ENCODE measurements at places on chromosomes 1 and 21.
A peak's percentile ranks its signal among the peaks of the same experiment; 100 is the strongest.

DNA sequence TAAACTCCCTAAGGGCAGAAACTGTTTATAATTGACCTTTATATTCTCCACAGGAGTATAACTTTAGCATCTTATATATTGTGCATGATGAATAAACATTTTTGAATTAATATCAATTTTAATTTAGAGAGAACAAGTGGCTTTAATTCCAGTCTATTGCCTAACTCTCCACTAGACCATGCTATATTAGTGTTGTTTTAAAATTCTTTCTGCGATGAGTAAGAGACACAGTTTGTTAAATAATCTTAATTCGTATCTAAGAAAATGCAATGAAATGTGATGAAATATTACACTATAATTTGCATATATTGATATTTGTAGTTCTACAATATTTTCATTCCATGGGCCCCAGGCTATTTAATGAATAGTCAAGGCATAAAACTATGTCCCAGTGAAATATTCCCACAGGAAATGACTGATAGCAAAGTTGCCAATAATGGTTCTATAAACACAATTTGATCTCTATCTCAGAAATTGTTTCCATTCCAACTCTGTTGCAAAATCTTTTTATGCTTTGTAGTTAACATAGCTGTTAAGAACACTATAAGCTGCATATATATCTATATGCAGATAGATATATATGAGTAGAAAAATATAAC lies 2.9 kb upstream of the SYDE2 start:
- no peak for DNase-seq

DNA sequence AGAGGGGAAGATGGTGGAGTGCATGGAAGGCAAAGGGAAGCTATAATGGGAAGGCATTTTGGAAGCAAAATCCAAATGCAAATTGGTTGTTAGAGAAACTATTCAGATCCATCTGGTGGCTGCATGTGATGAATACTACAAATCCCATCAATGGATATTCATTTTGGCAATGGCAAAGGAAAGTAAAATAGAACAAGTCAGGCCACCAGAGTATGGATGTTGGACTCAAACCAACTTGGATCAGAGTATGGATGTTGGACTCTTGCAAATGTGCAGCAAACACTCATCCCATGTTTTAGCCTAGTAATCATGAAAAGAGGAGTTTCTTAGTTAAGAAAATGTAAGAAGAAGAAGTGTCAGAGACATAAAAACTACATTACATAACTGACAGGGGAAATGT lies 289.6 kb upstream of the DAB1 start:
- DNase-seq: no peak

GRCh38 chr21:17777072-17777765 lies 41.9 kb downstream of the C21orf91 start:
- DNase-seq: no peak

GRCh38 chr1:114338191-114338890 lies 172.7 kb downstream of the TRIM33 start:
- no peak for DNase-seq

DNA sequence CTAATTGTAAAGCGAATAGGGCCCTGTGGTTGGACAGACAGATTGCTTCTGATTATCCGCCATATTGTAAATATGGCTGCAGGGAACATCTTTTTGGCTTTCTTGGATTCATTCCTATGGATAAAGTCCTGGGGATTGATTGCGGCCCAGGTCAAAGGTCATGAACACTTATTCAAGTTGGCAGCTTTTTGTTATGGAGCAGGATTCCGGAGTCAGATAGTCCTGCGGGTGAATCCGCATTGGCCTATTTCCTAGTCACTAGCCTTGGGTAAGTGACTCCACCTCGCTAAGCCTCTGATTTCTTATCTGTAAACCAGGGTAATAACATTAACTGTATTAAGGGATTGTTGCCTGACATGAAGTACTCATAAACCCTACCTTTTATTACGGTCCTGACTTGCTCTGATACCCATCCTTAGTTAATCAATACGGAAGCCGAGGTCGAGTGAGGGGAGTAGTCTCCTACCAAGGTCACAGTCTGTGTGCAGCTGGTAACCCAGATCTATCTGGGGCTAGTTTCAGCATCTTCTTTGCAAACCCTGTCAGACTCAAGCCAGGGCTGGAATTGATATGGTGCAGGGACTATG lies 31.7 kb downstream of the EDN2 start:
- DNase-seq: no peak

DNA sequence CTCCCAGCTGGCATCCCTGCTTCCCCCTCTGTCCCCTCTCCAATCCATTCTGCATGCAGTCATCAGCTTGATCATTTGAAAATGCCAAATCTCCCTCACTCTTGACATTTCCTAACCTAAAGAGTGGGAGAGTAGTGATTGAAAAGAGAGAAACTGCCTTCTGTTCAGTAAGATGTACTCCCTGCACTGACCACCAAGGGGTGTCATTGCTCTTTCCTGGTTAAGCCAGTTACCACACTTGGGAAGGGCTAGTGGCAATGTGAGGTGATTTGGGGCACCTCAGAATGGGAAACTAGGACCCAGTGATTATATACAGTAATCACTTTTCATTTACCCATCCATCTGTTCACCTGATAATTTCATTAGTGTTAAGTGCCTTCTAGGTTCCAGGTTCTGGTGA lies 6.9 kb upstream of the TMEM269 start:
- DNase-seq: no peak

GRCh38 chr1:150511551-150511950 lies 3.6 kb downstream of the ECM1 start:
- no peak for DNase-seq

GRCh38 chr1:244196571-244197285 lies 145.6 kb downstream of the ZBTB18 start:
- DNase-seq: no peak

- DNase-seq: peak; percentile 44
These were observed 31.3 kb downstream of the NCMAP start for GRCh38 chr1:24586970-24587820.

- no peak for DNase-seq
These were observed 57.2 kb downstream of the TNFSF4 start for GRCh38 chr1:173149887-173150286.

- no peak for DNase-seq
These were observed 11.0 kb downstream of the EVA1C start for GRCh38 chr21:32423320-32424190.

DNA sequence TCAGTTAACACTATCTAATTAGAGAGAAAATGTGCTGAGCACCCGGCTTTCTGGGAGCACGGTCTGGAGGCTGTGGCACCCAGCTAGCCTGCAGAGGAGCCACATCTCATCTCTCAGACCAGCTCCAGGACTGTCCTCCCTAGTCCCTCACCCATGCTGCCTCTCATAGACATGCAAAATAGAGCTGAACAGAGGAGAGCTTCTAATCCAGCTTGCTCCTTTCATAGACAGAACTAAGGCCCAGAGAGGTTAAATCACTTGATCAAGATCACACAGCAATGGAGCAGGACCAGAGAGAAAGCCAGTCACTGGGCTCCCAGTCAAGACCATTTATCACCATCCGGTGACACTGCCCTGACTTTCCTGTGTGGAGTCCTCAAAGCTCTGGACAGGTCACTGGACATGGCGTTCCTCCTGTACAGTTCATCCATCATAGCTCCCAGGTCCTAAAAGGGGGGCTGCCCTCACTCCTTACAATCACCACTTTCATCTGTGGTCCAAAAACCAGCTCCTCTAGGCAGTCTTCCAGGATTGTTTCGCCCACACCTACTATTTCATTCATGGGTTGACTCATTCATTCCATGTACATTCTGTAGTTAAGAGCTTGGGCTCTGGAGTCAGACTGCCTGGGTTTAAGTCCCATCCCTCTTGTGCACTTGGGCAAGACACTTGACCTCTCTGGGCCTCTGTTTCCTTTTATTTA lies 8.8 kb upstream of the CAMK2N1 start:
- DNase-seq: no peak

- no peak for DNase-seq
These were observed 119.8 kb downstream of the GALNT2 start for GRCh38 chr1:230186874-230187273.

- DNase-seq: no peak
These were observed 101.4 kb downstream of the PLPPR5 start for GRCh38 chr1:98903261-98903660.

DNA sequence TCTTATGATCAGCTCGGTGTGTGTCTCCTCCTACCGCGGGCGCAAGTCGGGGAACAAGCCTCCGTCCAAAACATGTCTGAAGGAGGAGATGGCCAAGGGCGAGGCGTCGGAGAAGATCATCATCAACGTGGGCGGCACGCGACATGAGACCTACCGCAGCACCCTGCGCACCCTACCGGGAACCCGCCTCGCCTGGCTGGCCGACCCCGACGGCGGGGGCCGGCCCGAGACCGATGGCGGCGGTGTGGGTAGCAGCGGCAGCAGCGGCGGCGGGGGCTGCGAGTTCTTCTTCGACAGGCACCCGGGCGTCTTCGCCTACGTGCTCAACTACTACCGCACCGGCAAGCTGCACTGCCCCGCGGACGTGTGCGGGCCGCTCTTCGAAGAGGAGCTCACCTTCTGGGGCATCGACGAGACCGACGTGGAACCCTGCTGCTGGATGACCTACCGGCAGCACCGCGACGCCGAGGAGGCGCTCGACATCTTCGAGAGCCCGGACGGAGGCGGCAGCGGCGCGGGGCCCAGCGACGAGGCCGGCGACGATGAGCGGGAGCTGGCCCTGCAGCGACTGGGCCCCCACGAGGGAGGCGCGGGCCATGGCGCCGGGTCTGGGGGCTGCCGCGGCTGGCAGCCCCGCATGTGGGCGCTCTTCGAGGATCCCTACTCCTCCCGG lies 1.5 kb downstream of the KCNC4 start:
- no peak for DNase-seq

- no peak for DNase-seq
These were observed 73.9 kb upstream of the SPAG17 start for GRCh38 chr1:118258975-118259374.

DNA sequence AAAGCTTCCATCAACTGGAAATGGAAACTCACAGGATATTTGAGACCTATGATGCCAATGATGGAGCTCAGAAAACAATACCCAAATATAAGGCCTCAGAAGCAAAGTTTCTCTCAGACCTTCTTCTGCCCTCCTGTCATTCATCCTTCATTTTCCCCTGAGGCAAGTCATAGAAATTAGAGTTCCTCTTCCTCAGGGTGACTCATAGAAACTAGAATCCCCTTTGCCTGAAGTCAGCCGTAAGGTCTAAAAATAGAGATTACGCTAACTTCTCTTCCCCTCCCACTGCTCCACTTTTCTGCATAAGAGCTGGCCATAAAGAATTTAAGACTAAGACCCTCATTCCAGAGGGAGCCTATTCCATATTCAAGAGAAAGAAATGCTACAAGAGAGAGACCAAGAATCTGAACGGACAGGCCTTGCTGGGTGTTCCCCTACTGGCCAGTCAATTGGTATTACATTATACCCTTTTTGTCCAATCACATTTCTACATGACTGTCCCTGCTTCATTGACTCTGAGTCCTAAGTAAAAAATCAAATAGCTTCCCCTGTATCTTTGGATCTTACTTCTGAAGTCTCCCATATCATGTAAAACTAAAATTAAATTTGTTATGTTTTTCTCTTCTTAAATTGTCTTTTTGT lies 994.9 kb downstream of the ADGRL2 start:
- DNase-seq: no peak

GRCh38 chr1:238052496-238053266 lies 162.0 kb upstream of the ZP4 start:
- no peak for DNase-seq

GRCh38 chr21:45390121-45390751 lies 14.7 kb upstream of the COL18A1 start:
- DNase-seq: no peak

DNA sequence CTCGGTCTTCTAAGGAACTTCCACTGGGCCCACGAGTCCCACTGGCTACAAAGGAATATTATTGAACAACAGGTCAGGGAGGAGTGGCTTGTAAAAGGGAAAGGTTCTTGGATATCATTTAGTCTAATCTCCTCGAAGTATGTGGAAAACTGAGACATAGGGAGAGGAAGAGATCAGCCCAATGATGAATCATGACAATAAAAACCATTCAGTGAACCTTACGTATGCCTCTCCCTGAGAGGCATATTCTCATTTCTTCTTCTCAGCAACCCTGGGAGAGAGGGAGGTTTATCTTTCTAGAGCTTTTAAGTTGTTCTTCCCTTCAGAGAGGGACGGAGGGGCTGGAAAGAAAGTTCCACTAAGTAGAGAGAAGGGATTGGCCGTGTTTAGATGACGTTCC lies 5.3 kb upstream of the MOB3C start:
- no peak for DNase-seq

DNA sequence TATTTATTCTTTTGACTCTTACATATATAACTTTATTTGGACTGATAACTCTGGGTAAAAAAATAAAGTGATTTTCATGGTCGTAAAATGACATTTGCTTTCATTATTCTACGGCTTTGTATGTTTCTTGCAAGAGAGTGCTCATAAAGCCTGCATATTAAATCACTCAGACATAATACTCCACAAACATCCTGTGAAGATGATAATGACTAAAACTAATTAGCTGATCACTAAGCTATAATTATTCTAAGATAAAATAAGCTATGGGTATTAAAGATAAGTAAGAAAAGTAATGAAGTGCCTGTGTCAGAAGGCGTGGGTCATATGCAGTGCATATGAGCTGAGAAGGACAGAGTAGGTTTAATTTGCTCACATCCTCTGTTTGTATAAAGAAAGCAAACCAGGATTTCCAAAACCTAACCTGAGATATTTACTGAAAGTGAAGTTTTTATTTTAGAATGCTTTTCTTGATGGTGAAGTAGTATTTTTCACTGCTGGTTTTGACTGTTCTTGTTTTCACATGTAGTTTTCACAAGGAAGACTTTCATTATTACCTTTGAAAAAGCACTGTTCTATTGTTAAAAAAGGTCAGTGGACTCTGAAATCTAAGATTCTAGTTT lies 278.8 kb downstream of the AMY1C start:
- DNase-seq: no peak

All from left renal cortex interstitium (tissue), 4 donors.